ENCODE measurements at places on chromosomes 4 and X. TPM values are rescaled to one million over a fixed set of nuclear protein-coding genes. Genes with fewer than 3 reads are reported as not detected.

Gene ESX1
- not detected for total RNA-seq

Gene CENPC
- 12.3 TPM for total RNA-seq

Gene FGFBP2
- not detected for total RNA-seq

Gene SRPK3
- total RNA-seq, result under 0.01 TPM

Gene SPARCL1
- total RNA-seq, result 385 TPM

Gene GPRIN3
- total RNA-seq, result 1.1 TPM

Gene CSAG3
- total RNA-seq, result not detected

Gene FAT1
- total RNA-seq, result 9.1 TPM

Gene CRMP1
- under 0.01 TPM for total RNA-seq

Gene XAGE3
- total RNA-seq, result not detected

Gene POU4F2
- not detected for total RNA-seq
